CD4-positive, alpha-beta T cell treated with Interleukin-15 for 4 hours (primary cell): ENCODE measurements at places on chromosomes 12 and 14.

DNA sequence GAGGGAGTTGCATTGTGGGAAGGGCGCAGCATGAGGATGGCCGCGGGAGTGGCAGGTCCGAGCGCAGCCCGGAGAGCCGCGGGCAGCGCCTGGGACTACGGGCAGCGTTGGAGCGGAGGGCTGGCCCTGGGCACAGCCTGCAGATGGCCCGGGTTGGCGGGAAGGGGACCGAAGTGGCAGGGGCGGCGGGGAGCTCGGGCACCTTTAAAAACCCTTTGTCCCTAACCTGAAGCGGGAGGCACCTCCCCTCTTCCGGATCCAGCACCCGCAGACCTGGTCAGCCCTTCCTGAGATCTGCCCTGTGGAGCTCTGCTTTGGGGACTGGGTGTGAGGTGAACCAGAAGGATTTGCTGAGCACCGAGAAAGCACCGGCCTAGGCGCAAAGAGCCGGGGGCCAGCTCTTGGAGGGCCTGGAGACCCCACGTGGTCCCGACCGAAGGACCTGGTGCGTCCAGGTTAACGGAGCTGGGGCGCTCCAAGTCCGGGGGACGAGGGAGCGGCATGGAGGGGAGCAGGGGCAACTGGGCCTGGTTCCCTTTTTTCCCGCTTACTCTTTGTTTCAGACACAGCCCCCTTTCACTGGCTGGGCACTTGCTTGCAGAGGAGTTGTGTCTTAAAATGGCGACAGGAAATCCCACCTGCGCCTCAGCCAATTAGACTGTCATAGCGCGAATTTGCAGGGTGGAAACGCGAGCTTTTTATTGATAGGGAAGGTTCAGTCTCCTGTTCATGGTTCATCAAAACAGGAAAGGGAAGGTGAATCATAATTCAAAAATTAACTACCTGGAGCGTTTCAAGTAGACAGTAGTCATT, 792 bp upstream of the SLC38A1 start:
- peak; percentile 84 for DNase-seq

- no peak for DNase-seq
These were observed 110.5 kb upstream of the COCH start for GRCh38 chr14:30763891-30764290.

GRCh38 chr12:48999371-49000131, at the start of gene DDN:
Gene DDN (minus strand): TSS chr12:48999375. CDS start chr12:48999287, 88 bp downstream.
- DNase-seq = no peak

DNA sequence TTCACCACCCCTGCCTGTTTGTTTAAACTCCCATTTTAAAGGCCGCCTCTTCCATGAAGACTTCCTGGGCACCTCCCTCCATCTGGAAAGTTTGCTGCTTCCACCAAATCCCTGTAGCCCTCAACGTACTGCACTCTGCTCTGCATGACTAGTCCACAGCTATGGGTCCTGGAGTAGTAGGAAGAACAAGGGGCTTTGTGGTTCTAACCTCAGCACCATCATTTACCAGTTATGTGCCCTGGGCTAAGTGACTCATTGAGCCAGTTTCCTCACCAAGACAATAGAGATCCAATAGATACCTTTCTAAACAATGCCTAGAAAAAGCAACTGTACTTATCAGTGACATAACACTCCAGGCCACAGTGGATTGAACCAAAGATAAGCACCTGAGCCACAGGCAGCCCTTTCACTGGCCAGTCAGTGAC, 8.5 kb upstream of the LTBP2 start:
- DNase-seq = peak; percentile 59

DNA sequence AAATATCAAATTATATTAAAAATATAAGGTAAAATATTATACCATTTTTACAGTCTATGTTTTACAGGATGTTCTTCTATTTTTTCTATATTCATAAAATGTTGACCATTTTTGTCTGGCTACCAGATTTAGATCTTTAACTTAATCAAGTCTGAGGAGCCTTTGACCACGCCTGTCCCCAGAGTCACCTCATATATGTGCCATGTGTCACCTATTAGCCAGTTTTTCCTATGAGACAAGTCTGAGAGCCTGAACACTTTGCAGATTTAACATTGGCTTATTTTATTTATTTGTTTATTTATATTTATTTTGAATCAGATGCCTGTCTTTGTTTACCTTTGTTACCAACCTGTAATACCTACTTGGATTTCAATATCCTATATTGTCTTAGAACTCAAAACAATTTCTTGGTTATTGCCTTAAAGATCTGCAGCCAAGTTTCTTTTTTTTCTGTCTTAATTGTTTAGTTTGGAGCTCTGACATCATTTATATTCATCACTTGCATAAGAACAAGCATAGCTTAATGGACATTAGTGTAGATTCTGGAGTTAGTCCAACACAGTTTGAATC, 116.2 kb upstream of the ALX1 start:
- no peak for DNase-seq

DNA sequence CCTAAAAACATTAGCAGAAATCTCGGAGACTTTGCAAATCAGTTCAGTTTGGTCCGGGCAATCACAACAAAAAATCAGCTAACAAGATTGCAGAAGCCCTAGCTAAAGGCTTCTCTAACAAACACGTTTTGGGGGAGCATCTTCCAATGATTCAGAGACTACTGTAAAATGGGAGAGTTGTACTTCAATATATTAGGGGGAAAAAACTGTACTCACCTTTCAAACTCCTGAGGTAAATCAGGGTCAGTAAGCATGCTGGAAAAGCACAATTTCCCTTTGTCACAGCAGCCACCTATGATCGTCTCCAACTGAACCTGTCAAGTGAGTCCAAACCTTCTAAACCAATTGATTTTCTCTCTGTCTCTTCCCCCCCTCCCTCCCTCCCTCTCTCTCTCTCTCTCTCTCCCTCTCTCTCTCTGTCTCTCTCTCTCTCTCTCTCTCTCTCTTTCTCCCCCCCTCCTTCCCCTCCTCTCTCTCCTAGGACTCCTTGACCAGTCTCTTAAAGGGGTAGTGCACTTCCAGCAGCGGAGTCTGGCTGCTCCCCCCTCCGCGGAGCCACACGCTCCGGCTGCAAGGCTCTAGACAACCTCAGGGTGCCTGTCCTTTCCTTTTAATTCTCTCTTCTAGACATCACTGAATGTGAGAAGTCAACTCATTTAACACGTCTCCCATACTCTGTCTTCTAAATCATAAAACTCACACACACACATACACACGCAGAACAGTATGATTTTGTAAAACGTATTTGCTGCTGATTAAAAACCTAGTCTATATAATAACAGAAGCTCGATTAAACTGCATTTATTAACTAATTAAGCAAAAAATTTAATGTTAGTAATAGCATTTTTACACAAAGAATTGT, at the start of gene SOX5:
SOX5 (minus strand) TSS at position 323 of the 862 bp plus-strand sequence; CDS start at position 254, 69 bp downstream.
- DNase-seq = no peak

DNA sequence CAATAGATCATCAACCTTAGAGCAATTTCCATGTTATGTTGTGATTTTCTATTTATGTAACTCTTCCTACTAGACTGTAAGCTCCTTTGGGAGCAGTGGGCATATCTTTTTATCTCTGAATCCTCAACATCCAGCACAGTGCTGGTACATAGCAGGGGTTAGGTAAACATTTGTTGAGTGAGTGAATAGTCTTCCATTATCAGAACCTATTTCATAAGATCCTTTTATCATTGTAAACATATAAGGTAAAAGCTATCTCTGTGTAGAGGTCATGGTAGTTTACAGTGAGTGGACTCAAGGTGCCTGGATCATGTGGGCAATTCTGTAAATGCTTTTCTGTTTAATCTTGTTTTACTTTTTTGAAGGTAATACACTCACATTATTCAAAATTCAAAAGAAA, 15.1 kb downstream of the FKBP11 start:
- no peak for DNase-seq

DNA sequence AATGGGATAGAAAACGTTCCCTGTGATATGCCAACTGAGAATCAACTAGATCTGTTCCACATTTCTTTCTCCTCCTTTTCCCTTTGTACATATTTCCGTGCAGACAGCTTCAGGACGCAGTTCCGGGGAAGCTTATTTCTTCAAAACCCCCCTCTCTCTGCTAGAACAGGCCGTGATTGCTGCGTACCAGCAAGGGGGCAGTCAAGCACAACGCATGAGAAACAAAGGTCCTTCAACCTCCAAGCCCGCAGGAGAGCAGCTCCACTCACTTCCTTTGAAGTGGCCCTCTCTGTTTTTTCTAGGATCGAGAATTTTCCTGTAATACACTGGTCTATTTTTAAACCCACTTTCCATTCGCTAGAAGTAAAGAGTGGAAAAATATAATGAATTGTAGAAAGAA, 80.8 kb downstream of the ZNF664 start:
- DNase-seq = no peak

GRCh38 chr14:104142136-104142945, 4.0 kb downstream of the KIF26A start:
- no peak for DNase-seq

DNA sequence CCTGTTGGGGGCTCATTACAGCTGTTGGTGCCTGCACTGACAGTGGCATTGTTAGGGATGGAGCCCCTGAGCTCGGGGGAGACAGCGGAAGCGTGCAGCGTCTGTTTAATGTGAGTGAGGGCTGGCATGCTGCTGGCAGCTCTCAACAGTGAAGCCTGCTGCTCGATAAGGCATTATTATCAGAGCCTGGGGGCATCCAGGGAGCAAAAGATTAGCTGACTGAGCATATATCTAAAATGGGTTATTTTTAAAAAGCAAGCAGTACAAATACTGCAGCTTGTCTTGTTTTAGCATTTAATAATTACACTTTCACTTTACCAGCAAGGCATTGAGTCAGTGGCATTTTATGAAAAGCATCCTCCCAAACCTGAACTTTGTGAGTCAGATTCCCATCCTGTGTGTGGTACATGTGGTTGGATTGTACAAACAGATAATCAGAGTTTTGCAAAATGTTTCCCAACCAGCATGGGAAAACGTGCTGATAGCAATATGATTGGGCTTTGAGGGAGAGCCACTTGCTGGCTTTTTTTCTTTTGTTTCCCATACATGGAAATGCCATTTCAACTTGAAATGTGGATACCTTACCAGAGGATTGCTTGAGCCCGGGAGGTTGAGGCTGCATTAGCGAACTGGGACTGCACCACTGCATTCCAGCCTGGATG, 150.8 kb downstream of the PRKCH start:
- peak; percentile 78 for DNase-seq

- DNase-seq = no peak
These were observed 114.0 kb upstream of the KRAS start for GRCh38 chr12:25364529-25365339.

DNA sequence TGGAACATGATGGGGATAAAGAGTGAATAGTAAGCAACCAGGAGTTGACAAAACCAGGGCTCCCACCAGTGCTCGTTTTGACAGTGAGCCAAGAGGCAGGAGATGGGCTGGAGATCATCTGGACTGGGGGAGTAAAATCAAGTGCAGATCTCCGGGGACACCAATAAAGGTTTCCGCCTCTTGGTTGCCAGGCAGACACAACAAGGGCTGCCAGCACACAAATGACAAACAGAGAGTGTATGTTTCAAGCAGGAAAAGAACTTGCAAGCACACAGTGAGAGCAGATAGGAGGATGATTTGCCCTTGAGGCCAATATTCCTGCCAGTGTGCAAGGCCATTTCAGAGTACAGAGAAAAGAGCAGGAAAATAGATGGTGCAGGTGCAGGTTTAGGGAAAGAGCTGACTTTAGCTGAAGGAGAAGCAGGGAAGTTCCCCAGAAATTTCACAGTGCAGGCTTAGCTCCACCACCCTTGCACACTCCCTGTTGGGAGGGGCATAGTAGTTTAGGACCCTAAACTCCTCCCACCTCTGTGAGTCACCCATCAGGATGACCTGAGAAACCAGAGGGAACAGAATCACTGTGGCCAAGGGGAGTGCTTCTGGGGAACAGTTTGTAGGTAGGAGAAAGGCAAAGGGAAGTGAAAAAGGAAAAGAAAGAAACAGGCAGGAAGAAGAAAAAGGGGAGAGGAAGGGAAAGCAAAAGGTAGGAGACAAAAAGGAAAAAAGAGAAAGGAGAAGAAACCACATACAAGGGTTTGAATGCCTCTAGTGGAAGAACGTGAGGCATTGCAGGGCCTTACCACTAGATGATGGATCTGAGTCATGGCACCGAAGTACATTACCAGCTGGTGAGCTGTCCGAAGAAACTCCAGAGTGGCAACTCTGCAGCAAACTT, 404.4 kb downstream of the SLC6A15 start:
- no peak for DNase-seq

DNA sequence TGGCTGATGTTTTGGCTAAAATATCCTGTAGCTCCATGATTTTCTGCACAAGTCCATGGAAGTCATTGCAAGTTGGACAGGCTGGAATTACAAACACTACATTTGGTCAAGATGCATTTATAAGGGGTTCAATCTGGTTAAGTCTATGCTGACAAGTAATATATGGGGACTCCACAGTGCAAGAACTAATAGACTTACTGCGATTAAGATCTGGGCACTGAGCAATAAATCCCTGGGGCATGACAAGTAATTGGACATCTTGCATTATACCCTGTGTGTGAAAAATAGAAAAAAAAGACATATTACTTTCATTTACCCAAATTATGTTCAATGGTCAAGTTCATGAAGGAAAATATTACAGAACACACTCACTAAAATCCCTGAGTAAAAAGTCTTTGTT, 99.1 kb downstream of the NELL2 start:
- DNase-seq = no peak

DNA sequence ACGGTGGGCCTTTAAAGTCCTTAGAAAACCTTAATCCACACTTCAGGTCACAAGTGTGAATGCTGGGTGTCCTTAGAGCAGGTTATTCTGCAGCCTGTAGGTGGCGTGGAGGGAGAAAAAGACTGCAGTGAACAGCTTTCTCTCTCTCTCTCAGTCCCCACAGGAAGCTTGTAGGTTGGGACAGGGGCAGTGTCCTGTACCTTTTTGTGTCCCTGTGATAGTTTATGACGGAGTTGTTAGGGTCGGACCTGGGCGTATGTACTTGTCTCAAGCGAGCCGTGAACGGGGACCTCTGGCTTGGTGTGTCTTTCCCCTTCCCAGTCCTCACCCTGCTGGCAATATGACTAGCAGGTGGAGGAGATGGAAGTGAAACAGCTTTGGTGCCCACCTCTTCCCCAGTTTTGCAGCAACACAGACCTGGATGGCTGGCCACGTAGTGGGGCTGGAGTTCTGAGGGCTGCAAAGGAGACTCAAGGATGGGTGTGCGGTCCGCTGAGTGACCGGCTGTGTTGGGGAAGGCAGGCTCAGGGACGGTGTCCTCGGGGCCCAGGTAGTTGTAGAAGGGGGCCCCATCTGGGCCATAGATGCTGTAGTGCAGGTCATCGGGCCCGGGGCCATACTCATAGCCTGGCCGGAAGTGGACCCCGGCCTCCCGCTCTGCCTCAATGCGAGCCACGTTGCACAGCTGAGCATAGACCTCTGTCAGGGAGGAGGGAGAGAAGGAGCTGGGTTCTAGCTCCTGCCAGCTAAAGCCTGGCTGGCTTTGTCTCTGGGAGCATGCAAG, 8.9 kb downstream of the ISCA2 start:
- DNase-seq = no peak

GRCh38 chr12:90024262-90024661, 315.6 kb upstream of the ATP2B1 start:
- DNase-seq = no peak

DNA sequence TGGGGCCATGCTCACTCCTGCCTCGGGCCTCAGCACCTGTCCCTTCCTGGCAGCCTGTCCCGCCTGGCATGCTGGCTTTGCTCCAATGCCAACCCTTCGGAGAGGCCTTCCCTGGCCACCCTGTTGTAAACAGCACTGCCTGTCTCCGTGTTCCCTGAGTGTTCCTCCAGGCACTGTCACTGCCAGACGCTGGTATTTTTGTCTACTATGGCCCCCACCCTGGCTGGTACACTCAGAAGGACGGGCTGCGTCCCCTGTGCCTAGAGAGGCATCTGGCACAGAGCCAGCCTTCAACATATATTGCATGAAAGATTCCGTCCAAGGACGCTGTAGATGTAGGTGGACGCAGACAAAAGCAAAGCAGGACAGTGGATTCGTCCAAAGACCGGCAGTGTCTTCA, 2.7 kb upstream of the ASPG start:
- DNase-seq = no peak

- no peak for DNase-seq
These were observed 8.4 kb upstream of the OAS1 start for GRCh38 chr12:112898380-112898779.
